ENCODE measurements at places on chromosomes 7 and 10.

DNA sequence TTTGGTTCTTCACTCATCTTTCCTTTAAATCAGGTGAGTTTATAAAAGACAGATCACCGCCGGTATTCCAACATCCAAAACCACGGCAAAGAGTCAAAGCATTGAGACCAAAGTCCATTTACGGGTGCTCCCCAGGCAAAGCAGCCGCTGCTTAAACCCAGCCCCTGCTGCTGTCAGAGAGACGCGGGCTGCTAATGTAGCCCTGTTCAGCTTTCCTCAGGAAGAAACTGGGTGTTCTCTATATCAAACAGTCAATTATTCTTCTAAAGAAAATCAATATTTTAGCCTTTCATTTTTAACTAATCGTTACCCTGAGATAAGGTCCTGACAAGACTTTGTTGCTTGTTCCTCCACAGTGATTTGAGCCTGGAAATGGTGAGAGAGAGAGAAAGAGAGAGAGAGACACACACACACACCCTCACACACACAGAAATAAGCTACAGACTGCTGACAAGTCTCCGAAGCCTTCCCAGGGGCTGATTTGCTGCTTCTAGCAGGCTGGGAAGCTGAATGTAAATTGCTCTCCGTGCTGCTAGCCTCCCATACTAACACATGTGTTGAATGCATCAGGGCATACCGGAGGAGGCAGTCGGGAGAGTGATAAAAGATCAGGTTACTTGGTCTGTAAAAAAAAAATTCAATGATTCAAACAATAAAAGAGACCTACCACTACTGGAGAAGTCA is 183.0 kb upstream of the ANK3 start:
- peak; percentile 23 for DNase-seq

DNA sequence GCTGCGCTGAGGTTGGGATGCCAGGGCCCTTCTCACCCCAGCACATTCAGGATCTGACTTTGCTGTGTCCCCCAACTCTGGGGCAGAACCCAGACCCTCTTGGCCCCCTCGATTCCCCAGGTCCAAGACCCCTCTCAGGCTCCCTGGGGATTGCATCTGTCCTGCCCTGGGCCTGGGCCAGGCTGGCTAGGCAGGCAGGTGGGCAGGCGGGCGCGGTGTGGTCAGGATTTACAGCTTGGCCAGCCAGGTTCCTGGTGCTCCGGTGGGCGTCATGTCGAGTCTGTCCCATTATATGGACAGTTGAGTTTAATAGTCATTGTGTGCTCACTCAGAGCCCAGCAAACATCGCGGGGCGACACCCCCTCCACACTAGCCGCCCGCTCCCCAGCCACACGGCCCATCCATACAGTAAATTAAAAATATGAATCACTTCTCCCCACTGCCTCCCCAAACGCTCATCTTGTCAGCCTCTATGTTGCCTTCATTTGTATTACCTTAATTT is 23.5 kb downstream of the POLL start:
- DNase-seq: no peak

DNA sequence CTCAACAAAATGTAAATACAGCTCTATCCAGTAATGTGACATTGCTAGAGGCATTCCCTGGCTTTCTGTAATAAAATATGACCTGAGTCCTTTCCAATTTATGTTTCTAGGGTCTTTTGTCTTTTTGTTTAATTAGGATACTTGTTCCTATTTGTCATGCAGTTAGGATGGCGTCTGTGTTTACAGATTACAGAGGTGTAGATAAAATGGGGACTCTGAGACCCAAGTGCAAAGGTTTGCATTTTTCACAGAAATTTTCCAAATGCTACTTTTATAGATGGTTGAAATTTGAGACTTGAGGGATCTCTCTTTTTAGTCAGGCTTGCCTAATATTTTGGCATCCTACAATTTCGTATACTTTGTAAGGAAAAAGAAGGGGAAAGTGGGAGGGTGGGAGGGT is 332.4 kb downstream of the PTEN start:
- no peak for DNase-seq

GRCh38 chr7:45469103-45469502 is 105.1 kb upstream of the ADCY1 start:
- no peak for DNase-seq

DNA sequence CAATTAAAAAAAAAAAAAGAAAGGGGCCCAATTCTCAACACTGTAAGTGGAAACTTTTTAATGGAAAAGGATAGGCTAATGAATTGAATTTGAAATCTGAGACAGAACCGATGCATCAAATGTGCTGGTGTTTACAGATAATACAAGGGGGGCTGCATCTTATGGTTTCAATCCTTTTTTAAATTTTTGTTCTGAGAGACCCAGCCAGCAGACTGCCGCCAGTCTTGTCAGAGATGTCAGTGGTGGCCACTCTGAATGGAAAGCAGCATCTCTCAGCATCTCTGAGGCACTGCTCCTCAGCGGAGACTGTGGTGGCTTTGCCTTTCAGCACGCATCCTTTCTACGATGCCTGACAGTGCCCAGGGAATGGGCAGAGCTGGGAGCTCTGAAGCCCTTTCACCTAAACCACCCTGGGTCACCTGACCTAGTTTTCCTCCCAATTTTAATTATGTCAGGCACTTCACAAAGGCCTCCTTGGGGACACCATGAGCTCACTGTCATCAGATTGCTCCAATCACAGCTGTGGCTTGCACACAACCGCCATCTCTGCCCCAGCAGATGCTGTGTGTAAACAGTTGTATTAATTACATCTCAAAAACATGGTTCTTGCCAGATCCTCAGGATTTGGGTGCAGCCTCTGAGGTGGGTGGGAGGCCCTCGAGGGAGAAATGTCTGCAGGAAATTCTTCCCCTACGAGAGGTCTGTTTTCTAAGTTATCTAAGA is 81.2 kb downstream of the EGFR start:
- DNase-seq: peak; percentile 21

- no peak for DNase-seq
Observed at GRCh38 chr7:111803015-111803758, 240.9 kb upstream of the IMMP2L start.

Measured in NCI-H510A treated with DMSO at 0.1 percent for 48 hours (cell line).